Muscle of leg (tissue), 16 donors: ENCODE measurements at places on chromosomes 16 and 17.

GRCh38 chr17:40697297-40697696 lies 6.3 kb downstream of the KRT24 start:
- DNase-seq = no peak

DNA sequence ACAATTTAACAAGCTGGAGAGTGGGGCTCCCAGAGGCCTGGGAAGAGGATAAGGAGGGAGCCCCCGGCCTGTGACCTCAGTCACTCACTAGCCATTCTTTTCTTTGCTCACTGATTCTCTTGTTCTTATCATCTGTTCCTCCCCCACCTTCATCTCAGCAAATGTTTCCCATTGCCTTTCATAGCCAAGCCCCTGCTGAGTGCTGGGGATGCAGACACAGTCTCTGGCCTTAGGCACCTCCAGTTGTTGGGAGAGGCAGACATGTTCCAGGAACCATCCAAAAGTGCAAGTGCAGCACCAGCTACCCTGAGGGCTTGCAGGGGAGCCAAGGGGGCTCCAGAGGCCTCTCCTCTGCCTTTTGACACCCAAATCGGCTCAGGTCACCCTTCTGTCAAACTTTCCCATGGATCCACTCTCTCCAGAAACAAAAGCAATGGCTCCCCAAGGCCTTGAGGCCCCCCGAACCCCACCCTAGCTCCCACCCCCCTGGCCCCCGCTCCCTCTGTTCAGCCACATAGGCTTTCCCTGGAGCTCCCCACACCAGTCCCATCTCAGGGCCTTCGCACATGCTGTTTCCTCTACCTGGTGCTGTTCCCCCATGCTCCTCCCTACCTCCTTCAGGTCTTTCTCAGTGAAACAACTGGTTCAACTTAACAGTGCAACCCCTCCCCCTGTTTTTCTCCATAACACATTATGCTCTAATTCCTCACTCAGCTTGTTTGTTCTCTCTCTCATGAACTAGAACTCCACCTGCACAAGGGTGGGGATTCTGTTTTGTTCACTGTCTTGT lies 14.9 kb upstream of the KCNJ12 start:
- DNase-seq = no peak

GRCh38 chr17:372157-373152 lies 19.8 kb upstream of the RPH3AL start:
- DNase-seq = no peak

DNA sequence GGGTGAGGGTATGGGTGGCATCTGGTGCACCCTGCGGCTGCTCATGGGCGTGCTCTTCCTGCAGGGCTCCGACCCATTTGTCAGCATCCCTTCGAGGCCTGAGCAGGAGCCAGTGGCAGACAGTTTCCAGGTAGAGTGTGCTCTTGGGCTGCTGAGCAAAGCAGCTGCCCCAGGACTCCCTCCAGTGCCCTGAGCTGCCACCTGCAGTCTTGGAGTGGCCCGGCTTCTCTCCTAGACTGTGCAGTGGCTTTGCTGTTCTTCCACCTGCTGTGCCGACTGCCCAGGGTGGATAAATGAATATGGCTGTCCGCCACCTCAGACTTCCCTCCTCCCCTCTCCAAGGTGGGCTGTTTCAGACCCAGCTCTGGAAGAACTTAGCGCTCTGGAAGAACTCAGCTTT lies 10.8 kb upstream of the JPT2 start:
- DNase-seq = no peak

- no peak for DNase-seq
Observed at GRCh38 chr16:51763072-51763661, 612.1 kb upstream of the SALL1 start.

GRCh38 chr17:57927048-57927723 lies 28.0 kb downstream of the CUEDC1 start:
- peak; percentile 88 for DNase-seq

GRCh38 chr17:66667491-66668030 lies 167.4 kb upstream of the CACNG5 start:
- DNase-seq = no peak

GRCh38 chr16:80670170-80670865 lies 129.5 kb downstream of the DYNLRB2 start:
- DNase-seq = no peak

DNA sequence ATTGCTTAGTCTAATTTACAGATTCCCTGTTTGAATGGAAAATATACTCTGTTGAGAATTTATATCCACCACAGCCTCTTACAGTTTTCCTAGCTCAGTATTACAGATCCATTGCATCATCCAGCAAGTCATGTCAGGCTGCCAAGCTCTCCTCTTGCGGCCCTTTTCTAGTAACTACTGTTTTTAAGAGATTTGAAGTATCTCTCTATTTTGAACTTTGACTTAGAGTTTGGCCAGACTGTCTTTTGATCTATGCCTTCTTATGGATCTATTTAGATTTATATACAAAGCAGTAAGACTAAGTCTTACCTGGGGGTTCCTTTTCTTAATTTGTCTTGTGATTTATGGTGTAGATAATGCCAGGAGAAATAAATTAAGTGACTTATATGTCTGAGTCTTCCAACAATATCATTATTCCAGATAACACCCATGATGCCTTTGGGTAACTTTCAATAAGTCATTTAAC lies 53.1 kb upstream of the ABCC11 start:
- peak; percentile 79 for DNase-seq

GRCh38 chr17:17745476-17746455 lies 64.5 kb downstream of the RAI1 start:
- peak; percentile 68 for DNase-seq

DNA sequence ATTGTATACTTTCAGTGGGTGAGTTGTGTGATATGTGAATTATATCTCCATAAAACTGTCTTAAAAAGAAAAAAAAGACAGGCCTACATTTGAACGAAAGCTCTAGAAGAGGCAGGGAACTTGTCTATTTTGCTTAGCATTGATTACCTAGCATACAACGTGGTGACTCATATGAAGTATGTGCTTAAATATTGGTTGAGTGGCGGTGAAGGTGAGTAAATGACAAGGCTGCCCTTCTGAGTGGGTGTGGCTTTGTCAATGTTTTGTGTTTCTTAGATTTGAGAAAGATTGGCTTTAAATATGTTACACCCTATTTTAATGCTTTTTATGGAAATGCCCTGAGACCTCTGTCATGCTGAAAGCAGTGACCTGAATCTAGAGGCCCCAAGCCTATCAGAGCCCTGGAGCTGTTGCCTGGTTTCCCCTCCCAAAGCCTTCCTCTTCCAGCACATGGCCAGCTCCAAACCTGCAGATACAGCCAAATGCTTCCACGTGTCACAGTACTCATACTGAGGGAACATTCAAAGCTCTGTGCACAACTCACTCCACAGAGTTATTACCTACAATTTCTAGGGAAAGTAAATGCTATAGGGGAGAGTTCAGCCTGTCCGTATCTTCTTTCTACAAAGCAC lies 260.0 kb downstream of the PHKB start:
- DNase-seq = no peak

DNA sequence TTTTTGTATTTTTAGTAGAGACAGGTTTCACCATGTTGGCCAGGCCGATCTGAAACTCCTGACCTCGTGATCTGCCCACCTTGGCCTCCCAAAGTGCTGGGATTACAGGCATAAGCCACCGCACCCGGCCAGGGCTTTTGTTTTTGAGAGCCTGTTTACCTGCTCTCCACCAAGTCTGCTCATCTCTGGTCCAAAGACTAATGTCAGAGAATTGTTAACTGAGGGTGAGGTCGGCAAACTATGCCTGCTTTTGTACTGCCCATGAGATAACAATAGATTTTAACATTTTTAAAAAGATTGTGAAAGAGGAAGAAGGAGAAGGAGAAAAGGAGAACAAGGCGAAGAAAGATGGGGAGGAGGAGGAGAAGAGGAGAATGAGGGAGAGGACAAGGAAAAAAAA lies 26.0 kb downstream of the TMEM238L start:
- DNase-seq = no peak

DNA sequence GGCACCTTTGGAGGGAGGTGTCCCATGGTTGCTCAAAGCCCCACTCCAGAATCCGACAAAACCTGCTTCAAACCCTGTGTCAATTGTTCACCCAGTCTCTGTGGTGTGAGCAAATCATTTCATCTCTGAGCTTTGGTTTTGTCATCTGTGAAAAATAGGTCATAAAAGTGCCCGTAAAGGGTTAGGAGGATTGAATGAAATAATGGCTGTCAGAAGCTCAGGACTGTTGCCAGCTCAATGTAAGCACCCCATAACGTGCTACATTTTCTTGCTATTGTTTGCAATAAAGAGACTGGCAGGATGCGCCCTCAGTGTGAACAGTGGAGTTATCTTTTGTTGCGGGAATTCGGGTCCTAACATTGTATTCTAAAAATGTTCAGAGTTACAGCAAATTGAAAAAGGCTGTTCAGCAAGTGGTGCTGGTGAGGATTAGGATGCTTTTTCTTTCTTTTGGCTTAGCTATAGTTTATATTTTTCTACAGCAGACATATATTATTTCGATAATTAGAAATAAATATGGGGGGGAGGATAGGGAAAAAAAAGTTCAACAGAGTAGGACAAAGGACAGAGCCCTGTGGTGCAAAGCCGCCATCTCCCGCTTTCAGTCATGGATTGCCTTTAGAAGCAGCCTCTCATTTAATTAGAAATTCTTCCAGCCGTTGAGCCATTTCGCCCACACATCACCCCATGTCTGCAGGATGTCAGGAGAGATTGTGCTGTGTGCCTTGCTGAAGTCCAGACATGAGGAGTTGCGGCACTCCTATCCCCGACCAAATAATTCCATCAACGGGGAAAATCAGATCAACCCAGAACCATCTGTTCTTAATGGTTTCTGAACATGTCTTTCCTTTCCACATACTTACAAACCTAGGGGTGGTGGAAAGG lies 20.9 kb upstream of the PYY start:
- no peak for DNase-seq

DNA sequence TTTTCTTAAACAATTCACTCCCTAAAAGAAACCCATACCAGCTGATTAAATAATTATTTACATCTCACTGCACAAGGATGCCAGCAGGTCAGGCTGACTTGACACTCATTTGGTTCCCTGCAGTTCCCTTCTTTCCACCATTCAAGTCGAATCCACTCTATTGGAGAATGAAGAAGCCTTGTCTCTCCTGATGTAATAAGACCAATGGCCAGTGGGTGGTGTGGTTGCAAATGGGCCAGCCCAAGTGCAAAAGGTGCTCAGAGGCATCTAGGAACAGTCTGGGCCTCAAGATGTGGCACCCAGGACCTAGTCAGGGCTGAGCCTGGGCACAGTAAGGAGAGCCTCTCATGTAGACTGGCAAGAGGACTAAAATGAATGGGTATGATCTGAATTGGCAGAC lies 9.3 kb downstream of the C16orf78 start:
- no peak for DNase-seq

DNA sequence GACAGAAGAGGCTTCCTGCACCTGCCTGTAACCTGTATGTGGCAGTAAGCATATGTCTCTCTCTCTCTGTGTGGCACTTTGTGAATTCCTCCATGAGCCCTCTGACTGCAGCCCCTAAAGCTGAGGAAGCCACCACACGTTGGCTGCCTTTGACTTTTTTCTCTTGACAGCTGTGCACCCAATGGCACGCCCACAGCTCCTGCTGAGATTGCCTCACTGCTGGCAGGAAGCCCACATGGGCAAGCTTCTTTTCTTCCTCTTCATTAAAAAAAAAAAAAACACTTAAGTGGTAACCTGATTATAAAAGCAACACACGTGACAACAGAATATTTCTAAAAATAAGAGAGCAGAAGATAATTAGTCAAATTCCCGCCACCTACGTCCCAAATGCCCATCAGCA lies 34.0 kb upstream of the PIRT start:
- no peak for DNase-seq

GRCh38 chr17:81381632-81382577 lies 13.4 kb upstream of the BAHCC1 start:
- no peak for DNase-seq

- no peak for DNase-seq
Observed at GRCh38 chr16:55821210-55821609, 11.7 kb downstream of the CES1 start.

GRCh38 chr16:69763599-69763942 lies 1.4 kb downstream of the WWP2 start:
- peak; percentile 29 for DNase-seq

- DNase-seq = no peak
Observed at GRCh38 chr17:31293581-31293980, 3.5 kb downstream of the OMG start.

DNA sequence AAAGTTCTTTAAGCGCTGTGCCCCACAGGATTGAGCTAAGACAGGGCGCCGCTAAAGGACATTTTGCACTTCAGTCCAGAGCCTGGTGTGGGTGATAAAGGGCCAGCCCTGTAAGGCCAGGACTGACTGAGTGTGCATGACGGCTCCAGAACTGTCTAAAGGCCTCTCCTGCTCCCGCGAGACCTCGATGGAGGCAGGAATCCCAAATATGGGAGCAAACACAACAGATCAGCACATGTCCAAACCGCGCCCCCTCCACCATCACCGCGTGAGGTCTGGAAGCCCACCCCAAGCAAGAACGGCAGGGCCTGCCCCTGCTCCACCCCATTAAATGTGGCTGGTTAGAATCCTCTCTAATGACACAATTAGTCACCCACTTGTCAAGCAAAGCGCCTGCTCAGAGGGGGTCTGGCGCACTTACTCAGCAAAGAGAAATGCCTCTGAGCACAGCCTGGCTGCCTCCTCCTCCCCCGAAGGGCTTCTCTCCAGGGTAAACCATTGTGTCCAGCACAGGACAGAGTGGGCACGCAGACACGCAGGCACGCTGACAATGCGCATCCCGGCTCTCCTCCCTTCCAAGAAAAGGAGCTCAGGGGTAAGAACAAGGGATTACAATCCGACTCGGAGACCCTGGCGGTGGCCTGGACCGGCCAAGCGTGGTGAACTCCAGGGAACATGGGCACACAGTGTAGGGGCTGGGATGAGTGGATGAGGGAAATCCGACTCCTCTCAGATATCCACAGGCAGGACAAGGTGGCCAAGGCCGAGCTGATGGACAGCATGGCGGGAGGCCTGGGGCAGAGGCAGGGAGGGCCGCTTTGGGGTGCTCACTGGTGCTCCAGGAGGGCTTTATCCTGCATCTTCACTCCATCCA lies 1.5 kb downstream of the MXRA7 start:
- DNase-seq = peak; percentile 90

- DNase-seq = peak; percentile 20
Observed at GRCh38 chr16:48047720-48048119, 108.1 kb downstream of the ABCC12 start.

GRCh38 chr17:82242698-82242976 lies 13.8 kb downstream of the SLC16A3 start:
- no peak for DNase-seq

- peak; percentile 91 for DNase-seq
Observed at GRCh38 chr17:17496189-17497064, at the start of gene RASD1. RASD1 (minus strand) TSS chr17:17496395; CDS start chr17:17496181, 214 bp downstream.

GRCh38 chr16:19507867-19508266 lies 14.0 kb downstream of the GDE1 start:
- no peak for DNase-seq

- no peak for DNase-seq
Observed at GRCh38 chr16:3858801-3859200, 21.7 kb downstream of the CREBBP start.

- no peak for DNase-seq
Observed at GRCh38 chr16:85984231-85984880, 85.4 kb downstream of the IRF8 start.

- DNase-seq = no peak
Observed at GRCh38 chr17:8206536-8206935, 3.8 kb downstream of the AURKB start.

GRCh38 chr17:55564081-55564480 lies 52.8 kb upstream of the SMIM36 start:
- peak; percentile 14 for DNase-seq
